ENCODE measurements at places on chromosomes 12 and 14. TPM values are rescaled to one million over a fixed set of nuclear protein-coding genes. Genes with fewer than 3 reads are reported as not detected.

The LRFN5 gene
- total RNA-seq, result 2.1 TPM

GRCh38 chr14:73492043-73492552, 1.4 kb downstream of the RIOX1 start:
- DNase-seq, result no peak

The TAS2R14 gene
- total RNA-seq, result 0.76 TPM

DNA sequence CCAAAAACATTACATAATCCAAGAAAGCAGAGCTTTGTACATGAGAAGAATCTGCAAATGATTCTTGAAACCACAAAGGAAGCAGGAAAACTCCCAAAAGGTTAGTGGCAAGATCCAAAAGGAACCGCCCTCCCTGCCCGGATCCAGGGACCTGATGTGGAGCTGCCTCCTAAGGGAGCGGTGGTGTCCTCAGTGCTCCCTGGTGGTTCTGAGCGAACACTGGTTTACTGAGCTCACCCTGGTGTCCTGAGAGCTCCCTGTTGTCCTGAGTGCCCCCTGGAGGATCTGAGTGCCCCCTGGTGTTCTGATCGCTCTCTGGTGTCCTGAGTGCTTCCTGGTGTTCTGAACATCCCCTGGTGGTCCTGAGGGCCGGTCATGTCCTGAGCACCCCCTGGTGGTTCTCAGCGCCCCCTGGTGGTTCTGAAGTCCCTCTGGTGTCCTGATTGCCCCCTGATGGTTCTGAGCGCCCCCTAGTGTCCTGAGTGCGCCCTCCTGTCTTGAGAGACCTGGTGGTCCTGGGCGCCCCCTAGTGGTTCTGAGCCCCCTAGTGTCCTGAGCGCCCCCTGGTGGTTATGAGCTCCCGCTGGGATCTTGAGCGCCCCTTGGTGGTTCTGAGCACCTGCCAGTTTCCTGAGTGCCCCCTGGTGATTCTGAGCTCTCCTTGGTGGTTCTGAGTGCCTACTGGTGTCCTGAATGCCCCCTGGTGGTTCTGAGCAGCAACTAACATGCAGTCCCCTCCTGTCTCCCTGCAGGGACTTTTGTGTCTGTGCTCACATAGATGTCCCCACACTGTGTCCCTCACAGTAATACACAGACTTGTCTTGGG, 891.1 kb downstream of the TMEM121 start:
- peak; percentile 14 for DNase-seq

DNA sequence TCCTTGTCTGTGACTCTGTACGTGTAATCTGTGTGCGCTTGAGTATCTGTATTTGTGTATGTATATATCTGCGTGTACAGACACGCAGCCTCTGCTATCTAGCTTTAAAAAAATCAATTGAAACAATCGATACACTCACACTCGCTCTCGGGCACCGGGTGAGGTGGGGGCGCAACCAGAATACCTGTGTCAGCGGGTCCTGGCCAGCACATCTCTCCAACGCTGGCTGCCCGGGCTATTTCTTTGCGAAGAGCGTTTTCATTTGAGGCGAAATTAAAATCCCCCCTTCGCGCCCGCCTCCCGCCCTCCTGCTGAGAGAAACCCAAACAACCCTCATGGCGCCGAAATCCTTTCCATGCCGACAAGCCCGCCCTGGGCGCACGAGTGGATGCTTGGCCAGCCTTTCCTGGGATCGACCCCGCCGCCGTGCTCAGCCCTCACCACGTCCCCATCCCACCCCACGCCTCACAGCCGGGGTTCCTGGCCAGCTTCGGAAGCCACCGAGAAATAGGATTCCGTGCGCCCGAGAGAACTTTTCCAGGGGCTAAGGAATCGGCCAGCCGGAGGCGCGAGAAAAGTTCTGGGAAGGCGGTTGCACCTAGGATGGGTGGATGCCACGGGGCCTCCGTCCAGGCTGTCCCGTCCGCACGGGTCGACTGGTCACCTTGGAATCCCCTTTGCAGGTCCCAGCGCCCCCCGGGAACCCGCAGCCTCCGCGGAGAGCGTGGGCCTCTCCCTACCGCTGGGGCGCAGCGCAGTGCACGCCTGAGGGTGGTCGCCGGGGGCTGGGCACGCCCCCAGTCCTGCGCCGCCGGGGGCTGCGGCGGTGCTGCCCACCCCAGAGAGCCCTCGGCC, 1.0 kb downstream of the ZDHHC22 start:
- no peak for DNase-seq

The KRT78 gene
- total RNA-seq, result not detected

GRCh38 chr14:89477391-89477790, 60.4 kb upstream of the FOXN3 start:
- DNase-seq, result no peak

- no peak for DNase-seq
Observed at GRCh38 chr12:9333161-9333560, 125.0 kb upstream of the PZP start.

The TAS2R8 gene
- not detected for total RNA-seq
